Activated CD8-positive, alpha-beta memory T cell treated with anti-CD3 and anti-CD28 coated beads, Interleukin-2, amount 10 ng/mL, durations not matched to agents 7 days and 5 days (primary cell): ENCODE measurements at places on chromosomes 3 and 15.

DNA sequence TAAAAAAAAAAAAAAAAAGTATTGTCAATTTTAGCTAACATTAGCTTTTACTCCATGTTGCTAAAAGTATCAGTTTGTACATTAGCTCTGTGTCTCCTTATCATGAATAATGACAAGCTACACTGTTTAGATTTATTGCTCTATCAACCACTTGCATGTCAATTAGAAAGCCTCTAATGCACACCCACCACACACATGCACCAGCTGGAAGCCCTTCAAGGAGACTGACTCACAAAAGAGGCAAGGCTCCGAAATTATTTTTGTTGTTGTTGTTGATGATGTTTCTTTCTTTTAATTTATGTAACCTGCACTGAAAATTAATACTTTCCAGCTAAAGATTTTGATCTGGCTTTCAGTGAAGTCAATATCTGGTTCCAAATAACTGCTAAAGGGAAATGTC is 71.5 kb downstream of the ETFA start:
- DNase-seq = no peak

GRCh38 chr15:41435037-41435786 is 18.3 kb downstream of the RTF1 start:
- DNase-seq = no peak

DNA sequence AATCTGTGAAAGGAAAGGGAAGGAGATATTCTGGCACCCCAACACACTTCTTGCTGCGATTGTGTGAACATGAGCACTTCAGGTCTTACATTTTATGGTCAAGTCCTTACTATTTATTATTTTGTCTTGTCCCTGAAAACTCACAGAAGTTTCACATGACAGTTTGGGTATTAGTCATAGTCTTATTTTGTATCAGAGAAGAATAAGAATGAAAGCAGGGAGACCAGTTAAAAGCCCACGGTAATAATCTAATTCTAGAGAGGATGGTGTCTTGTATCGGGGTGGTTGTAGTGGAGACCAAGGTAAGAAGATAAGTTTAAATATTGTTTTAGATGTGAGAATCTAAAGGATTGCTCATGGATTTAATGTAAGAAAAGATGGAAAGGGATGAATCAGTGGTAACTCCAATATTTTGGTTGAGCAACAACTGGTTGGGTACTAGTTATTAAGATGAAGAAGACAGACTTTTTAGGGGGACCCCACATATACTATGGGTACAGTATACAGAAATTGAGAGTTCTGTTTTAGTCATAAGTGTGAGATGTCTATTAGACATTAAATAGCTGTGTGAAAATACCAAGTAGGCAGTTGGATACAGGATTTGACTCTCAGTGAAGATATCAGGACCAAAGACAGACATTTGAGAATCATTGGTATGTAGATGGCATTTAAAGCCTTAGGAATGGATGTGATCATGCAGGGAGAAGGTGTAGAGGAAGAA is 227.6 kb downstream of the MFSD1 start:
- DNase-seq = no peak

DNA sequence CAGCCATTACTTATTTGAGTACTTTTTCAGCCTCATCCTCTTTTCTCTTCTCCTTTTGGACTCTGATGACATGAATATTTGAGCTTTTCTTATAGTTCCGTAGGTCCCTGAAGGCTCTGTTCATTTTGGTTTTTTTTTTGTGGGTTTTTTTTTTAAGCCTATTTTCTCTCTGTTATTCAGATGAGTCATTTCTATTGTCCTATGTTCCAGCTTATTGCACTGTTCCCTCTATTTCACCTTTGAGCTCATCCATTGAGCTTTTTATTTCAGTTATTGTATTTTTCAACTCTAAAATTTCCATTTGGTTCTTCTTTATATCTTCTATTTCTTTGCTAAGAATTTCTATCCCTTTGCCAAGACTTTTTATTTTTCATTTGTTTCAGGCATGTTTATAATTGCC is 7.2 kb upstream of the MGLL start:
- no peak for DNase-seq

GRCh38 chr3:178406206-178406605 is 130.0 kb upstream of the KCNMB2 start:
- DNase-seq = no peak

DNA sequence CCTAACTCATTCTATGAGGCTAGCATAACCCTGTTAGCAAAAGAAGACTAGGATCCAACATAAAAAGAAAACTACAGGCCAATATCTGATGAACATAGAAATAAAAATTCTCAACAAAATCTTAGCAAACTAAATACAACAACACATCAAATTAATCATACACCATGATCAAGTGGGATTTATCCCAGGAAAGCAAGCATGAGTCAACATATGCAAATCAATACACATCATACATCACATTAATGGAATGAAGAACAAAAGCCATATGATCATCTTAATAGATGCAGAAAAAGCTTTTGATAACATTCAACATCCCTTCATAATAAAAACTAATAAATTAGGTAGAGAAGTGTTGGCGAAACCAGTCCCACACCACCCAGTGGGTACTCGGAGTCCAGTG is 136.1 kb upstream of the MME start:
- no peak for DNase-seq
